A549 treated with Mapracorat at 1 μM for 4 hours (cell line): ENCODE measurements at places on chromosomes 16 and 17. TPM values are rescaled to one million over a fixed set of nuclear protein-coding genes. Genes with fewer than 3 reads are reported as not detected.

Gene EPX
- not detected in 5 replicates for total RNA-seq

Gene SDR42E2
- not detected in 5 replicates for total RNA-seq

Gene CD300E
- total RNA-seq: not detected in 5 replicates

Gene SBK1
- total RNA-seq: 0.19 to 0.36 TPM (median 0.26 TPM) in 5 replicates

Gene MOSMO
- total RNA-seq: 8.3 to 15.9 TPM (median 14.0 TPM) in 5 replicates

Gene XAF1
- 0.10 TPM in 1 of 5 replicates, not detected in the others for total RNA-seq

Gene ALOX15B
- total RNA-seq: 0.09 to 0.20 TPM (median 0.18 TPM) in 5 replicates

Gene PLEKHG4
- total RNA-seq: 9.7 to 17.3 TPM (median 14.6 TPM) in 5 replicates

Gene KRT27
- 0.19 TPM in 1 of 5 replicates, not detected in the others for total RNA-seq

Gene CFAP97D1
- total RNA-seq: not detected in 5 replicates
